ENCODE measurements at places on chromosomes 11 and 22. TPM values are rescaled to one million over a fixed set of nuclear protein-coding genes. Genes with fewer than 3 reads are reported as not detected.
A peak's percentile ranks its signal among the peaks of the same experiment; 100 is the strongest.

XKR3 gene
- not detected for total RNA-seq

DNA sequence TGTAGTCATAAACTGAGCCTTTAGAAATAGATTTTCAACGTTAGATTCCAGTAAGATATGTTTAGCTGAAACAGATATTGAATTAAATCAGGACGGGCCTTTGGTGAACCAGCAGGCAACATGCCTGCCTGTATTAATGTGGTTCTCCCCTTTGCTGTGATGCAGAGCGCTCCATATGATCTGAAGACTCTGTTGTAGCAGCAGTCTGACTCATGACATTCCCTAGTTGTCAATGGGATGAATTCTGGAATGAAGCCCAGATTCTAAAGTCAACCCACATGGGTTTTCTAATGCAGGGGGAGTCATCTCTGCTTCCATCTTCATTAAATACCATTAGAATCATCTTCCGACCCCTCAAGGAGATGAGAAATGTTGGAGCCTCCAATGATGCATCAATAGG is 864.5 kb downstream of the NTM start:
- no peak overlapping the region for H3K27ac ChIP-seq
- H3K27me3 ChIP-seq: no peaks in the 10 kb centered on the region
- no peak overlapping the region for H3K4me3 ChIP-seq
- no peaks in the 10 kb centered on the region for H3K4me1 ChIP-seq
- no peak for DNase-seq
- H3K36me3 ChIP-seq: no peaks in the 10 kb centered on the region

GRCh38 chr11:91248199-91248807 is 976.3 kb upstream of the FAT3 start:
- no peaks in the 10 kb centered on the region for H3K36me3 ChIP-seq
- no peak for DNase-seq
- no peak overlapping the region for H3K4me3 ChIP-seq

DNA sequence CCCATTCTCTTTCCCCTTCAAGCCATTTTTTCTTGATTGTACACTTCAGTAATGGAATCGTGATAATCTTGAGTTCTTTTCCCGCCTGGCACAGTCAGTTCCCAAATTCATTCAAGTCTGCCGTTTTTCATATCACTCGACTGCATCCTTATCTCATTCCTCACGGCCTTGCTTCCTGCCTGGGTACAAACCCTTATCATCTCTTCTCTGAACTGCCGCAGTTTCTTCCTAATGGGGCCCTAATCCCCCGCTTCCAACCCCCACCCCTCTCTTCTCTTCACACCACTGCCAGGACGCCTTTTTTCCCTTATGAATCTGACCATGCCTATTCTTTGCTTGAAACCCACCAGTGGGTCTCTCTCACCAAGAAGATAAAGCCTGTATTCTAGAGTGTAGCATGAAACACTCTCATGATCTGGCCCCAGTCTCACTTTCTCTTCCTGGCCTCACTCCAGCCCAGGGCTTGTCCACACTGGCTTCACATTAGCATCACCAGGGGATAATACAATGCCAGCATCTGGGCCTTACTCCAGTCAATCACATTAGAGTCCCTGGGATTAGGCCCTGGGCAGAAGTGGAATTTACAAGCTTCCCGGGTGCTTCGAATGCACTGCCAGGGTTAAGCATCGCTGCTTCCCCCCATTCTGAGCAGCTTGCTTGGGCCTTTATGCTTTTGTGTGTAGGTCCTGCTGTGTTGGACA is 102.1 kb downstream of the FBXO7 start:
- H3K36me3 ChIP-seq: no peaks in the 10 kb centered on the region
- DNase-seq: no peak
- H3K27ac ChIP-seq: no peak overlapping the region
- no peaks in the 10 kb centered on the region for H3K27me3 ChIP-seq

OR51E1 gene
- total RNA-seq: 0.66 TPM

DNA sequence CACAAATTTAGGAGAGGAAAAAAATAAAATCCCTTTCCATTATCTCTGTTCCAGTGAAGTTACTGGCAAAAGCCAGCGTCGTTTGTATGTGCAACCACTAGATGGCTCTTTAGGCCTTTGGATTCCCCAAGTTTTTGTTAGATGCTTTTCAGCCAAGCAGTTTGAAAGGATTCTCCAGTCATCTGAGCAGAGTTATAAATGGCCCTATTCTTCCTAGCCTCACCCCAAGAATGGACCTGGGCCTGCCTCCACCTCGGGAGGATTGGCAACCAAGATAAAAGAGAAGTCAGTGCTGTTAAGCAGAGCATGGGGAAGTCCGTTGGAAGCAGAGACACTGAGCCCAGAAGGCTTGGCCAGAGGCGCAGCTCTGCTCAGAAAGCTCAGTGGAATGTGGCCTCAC is 15.4 kb downstream of the FAM181B start:
- no peak overlapping the region for H3K27ac ChIP-seq
- H3K27me3 ChIP-seq: no peaks in the 10 kb centered on the region
- no peak overlapping the region for H3K4me3 ChIP-seq

DNA sequence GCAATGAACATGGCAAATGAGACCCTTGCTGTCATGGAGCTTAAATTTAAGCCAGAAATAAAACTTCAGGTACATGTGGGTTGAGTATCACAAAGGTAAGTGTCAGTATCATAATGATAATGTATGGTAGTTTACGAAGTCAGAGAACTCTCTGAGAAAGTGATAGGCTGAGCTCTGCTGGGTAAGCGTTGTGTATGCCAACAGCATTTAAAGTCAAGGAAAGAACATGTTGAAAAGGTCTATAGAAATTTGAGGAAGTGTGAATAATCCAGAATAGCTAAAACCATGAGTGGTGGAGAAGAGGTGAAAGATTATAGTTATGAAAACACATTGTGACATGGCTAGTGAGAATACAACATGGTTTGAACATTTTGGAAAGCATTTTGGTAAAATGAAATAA is 17.4 kb upstream of the CTSC start:
- no peak overlapping the region for H3K27ac ChIP-seq
- H3K27me3 ChIP-seq: no peaks in the 10 kb centered on the region
- H3K36me3 ChIP-seq: no peaks in the 10 kb centered on the region
- no peak for DNase-seq
- H3K4me3 ChIP-seq: no peak overlapping the region

GRCh38 chr11:31720225-31720624 is 90.9 kb downstream of the PAX6 start:
- H3K27me3 ChIP-seq: no peaks in the 10 kb centered on the region
- no peak overlapping the region for H3K4me3 ChIP-seq
- no peak overlapping the region for H3K27ac ChIP-seq
- H3K4me1 ChIP-seq: no peaks in the 10 kb centered on the region

GRCh38 chr11:50072226-50073112 is 39.8 kb downstream of the OR4C45 start:
- H3K27me3 ChIP-seq: no peaks in the 10 kb centered on the region
- no peak overlapping the region for H3K4me3 ChIP-seq
- H3K4me1 ChIP-seq: no peaks in the 10 kb centered on the region
- H3K36me3 ChIP-seq: no peaks in the 10 kb centered on the region
- no peak for DNase-seq

DNA sequence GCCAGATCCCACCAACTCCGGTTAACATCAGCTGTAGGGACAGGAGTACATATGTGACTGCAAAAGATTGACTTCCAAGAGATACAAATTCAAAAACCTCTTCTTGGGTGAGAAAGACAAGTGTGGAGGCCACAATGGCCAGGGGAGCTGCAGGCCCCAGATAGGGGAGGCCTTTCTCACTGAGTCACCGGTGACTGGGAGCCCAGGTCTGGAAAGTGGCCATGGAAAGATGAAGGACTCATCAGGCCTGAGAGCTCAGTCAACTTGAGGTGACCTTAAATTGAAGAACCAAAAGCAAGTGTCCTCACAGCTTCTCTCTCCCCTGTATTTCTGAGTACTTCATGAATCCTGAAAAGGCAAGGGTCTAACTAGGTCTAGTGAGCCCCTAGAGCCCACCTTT is 90.4 kb upstream of the CLPB start:
- no peaks in the 10 kb centered on the region for H3K36me3 ChIP-seq
- H3K4me1 ChIP-seq: no peaks in the 10 kb centered on the region
- no peak overlapping the region for H3K4me3 ChIP-seq
- no peaks in the 10 kb centered on the region for H3K27me3 ChIP-seq
- no peak for DNase-seq
- no peak overlapping the region for H3K27ac ChIP-seq

DNA sequence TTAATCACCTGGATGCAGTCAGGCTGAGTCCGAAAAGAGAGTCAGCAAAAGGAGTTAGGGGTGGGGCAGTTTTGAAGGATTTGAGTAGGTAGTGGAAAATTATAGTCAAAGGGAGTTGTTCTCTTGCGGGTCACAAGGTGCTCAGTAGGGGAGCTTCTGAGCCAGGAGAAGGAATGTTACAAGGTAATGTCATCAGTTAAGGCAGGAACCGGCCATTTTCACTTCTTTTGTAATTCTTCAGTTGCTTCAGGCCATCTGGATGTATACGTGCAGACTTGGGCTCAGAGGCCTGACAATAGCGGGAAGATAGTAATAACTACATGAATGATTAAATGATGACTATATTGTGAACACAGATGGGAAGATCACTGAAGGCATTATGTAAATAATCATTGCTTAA is 6.2 kb downstream of the SC5D start:
- H3K27me3 ChIP-seq: no peaks in the 10 kb centered on the region
- no peak overlapping the region for H3K27ac ChIP-seq
- H3K36me3 ChIP-seq: peaks cover 4% of the 10 kb centered on the region
- DNase-seq: no peak
- H3K4me3 ChIP-seq: no peak overlapping the region

- no peaks in the 10 kb centered on the region for H3K36me3 ChIP-seq
- peaks cover 3% of the 10 kb centered on the region for H3K4me1 ChIP-seq
- peaks cover 8% of the 10 kb centered on the region for H3K27me3 ChIP-seq
Observed at GRCh38 chr11:18770479-18771125, 21.0 kb downstream of the PTPN5 start.

GRCh38 chr11:61194169-61194671 is 9.1 kb upstream of the PGA3 start:
- no peaks in the 10 kb centered on the region for H3K36me3 ChIP-seq
- DNase-seq: no peak
- no peaks in the 10 kb centered on the region for H3K4me1 ChIP-seq
- H3K4me3 ChIP-seq: no peak overlapping the region
- no peaks in the 10 kb centered on the region for H3K27me3 ChIP-seq

GRCh38 chr11:131533149-131533548 is 162.7 kb downstream of the NTM start:
- no peaks in the 10 kb centered on the region for H3K27me3 ChIP-seq
- H3K27ac ChIP-seq: no peak overlapping the region
- DNase-seq: no peak
- H3K4me1 ChIP-seq: no peaks in the 10 kb centered on the region
- no peak overlapping the region for H3K4me3 ChIP-seq

DNA sequence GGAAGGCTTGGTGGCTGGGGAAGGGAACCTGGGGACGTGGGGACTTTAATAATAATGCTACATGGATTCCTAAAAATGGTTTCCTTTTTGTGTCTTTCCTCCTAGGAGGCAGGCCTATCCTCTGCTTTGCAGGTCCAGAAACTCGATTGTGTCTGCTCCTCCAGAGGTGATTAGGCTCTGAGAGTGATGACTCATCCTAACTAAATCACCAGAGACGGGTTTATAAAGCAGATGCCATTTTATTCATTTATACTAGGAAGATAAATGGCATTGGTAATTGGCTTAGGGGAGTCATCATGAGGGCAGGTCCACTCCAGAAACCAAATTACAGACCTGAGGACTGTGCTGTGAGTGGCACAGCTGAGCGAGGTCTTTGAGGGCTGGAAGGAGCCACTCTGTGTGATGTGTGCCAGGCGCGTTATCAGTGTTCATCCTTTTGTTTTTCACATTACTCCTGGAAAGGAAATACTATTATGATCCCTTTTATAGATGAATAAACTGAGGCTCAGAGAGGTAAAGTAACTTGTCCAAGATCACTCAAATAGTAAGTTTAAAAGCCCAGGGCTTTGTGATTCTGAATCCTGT is 7.1 kb downstream of the NLRX1 start:
- H3K27ac ChIP-seq: no peak overlapping the region
- no peaks in the 10 kb centered on the region for H3K4me1 ChIP-seq
- no peak overlapping the region for H3K4me3 ChIP-seq
- peaks cover 75% of the 10 kb centered on the region for H3K36me3 ChIP-seq
- DNase-seq: no peak
- H3K27me3 ChIP-seq: no peaks in the 10 kb centered on the region

IGSF22 gene
- total RNA-seq: 0.49 TPM

DNA sequence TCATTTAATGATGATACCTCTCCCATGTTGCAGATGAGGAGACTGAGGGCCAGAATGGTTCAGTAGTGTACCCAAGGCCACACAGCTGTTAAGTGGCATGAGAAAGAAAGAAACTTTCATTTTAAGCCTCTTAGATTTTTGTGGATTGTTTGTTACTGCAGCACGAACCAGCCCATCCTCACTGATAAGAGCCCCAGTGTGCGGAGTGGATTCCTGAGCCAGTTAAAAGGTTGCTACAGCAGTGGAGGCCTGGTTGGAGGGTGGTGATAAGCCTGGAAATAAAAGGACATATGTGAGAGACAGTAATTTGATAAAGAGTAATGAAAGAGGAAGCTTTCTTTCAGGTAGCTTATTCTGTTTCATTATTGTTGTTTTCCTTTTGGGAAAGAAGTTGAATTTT is 89.0 kb downstream of the ATXN10 start:
- H3K27ac ChIP-seq: no peak overlapping the region
- DNase-seq: no peak
- H3K4me3 ChIP-seq: no peak overlapping the region
- H3K36me3 ChIP-seq: no peaks in the 10 kb centered on the region
- peaks cover 4% of the 10 kb centered on the region for H3K4me1 ChIP-seq
- no peaks in the 10 kb centered on the region for H3K27me3 ChIP-seq

GRCh38 chr11:22808571-22809197 is 20.9 kb downstream of the SVIP start:
- no peaks in the 10 kb centered on the region for H3K27me3 ChIP-seq
- H3K4me1 ChIP-seq: peaks cover 17% of the 10 kb centered on the region
- DNase-seq: no peak
- H3K27ac ChIP-seq: peak overlapping the region; percentile 47
- no peak overlapping the region for H3K4me3 ChIP-seq

GRCh38 chr11:19766206-19766605 is 53.6 kb downstream of the NAV2 start:
- H3K36me3 ChIP-seq: no peaks in the 10 kb centered on the region
- no peak overlapping the region for H3K4me3 ChIP-seq
- no peaks in the 10 kb centered on the region for H3K27me3 ChIP-seq
- H3K27ac ChIP-seq: no peak overlapping the region
- no peak for DNase-seq

SLC22A6 gene
- total RNA-seq: not detected

DNA sequence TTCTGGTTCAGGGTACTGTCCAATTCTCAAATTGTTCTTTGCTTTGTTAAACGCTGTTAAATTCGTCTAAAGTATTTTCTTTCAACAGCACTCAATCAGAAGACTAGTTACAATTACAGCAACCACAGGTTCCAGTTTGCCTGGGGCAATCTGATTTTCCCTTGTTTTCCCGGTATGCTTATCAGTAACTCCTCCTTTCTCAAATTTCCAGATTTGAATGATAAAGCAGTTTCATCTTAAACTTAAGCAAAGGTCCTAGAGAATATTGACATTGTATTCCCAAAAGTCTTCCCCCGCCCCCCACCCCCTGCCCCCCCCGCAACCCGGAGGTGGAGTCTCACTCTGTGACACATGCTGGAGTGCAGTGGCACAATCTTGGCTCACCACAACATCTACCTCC is 10.5 kb upstream of the USP28 start:
- H3K27me3 ChIP-seq: no peaks in the 10 kb centered on the region
- no peak overlapping the region for H3K27ac ChIP-seq
- H3K36me3 ChIP-seq: no peaks in the 10 kb centered on the region
- H3K4me1 ChIP-seq: peaks cover 10% of the 10 kb centered on the region

GRCh38 chr22:37176464-37177061 is 11.5 kb downstream of the C1QTNF6 start:
- H3K4me1 ChIP-seq: peaks cover 27% of the 10 kb centered on the region
- peak; percentile 69 for DNase-seq
- no peaks in the 10 kb centered on the region for H3K36me3 ChIP-seq
- H3K4me3 ChIP-seq: peak overlapping the region; percentile 16
